LNCaP clone FGC (cell line): ENCODE measurements at places on chromosomes 7 and 10.
A peak's percentile ranks its signal among the peaks of the same experiment; 100 is the strongest.

DNA sequence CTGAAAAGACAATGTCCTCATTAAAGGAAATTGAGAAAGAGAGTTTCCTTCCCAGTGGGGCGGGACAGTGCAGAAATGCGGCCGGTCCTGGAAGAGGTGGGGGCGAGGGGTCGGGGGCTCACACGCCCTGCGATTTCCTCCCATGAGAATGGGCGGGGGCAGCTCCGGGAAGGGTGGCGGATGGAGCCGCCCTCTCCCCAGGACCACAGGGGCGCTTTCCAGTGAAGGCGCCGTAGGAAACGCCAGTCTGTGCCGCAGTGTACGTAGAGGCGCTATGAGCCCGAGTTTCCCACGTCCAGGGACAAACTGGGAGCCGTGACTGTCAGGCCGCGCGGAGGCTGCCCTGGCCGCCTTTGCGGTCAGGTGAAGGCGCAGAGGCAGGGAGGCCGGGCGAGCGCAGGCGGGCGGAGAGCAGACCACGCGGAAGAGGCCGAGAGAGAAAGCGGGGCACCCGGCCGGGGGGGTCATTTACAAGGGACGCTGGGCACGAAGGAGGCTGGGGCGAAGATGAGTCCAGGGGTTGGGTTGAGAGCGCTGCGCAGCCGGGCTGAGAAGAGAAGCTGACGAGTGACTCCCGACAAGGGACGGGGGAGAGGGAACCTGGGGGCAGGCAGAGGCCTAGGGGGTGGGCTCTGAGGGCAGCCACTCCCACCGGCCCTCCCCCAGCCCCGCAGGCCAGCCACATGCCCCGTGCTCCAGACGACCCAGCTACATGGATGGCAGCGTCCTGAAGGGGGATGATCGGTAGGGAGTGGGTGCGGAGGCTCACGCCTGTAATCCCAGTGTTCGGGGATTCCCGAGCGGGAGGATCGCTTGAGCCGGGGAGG, 45.0 kb downstream of the ALOX5 start:
- DNase-seq: no peak

DNA sequence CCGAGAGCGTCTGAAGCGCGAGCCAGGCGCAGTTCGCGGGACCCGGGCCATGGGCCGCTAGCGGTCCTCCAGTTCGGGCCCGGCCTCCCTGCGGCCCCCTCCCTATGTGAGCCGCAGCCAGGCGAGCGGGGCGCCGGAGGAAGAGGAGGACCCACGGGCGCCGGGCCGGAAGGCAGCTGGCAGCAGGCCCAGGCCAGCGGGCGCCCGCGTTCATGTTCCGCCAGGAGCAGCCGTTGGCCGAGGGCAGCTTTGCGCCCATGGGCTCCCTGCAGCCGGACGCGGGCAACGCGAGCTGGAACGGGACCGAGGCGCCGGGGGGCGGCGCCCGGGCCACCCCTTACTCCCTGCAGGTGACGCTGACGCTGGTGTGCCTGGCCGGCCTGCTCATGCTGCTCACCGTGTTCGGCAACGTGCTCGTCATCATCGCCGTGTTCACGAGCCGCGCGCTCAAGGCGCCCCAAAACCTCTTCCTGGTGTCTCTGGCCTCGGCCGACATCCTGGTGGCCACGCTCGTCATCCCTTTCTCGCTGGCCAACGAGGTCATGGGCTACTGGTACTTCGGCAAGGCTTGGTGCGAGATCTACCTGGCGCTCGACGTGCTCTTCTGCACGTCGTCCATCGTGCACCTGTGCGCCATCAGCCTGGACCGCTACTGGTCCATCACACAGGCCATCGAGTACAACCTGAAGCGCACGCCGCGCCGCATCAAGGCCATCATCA, 1.1 kb downstream of the ADRA2A start:
- no peak for DNase-seq

DNA sequence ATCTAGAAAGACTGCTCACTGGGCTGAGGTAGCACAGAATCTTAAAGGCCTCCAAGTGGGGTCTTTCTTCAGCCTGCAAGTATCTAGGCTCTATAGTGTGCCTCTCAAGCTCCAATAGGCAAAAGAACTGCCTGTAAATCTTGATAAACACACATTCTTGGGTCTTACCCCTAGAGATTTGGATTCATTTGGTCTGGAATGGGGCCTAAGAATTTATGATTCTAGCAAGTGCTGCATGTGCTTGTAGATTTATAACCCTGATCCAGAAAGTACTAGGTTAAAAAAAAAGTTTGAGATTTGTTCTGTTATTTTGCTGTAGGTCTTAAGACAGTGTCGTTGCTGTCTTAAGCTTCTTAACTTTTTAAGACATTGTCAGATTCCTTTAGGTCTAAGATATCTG, 74.1 kb downstream of the RALA start:
- no peak for DNase-seq

- no peak for DNase-seq
Observed at GRCh38 chr10:32771217-32771616, 186.8 kb downstream of the ITGB1 start.

- no peak for DNase-seq
Observed at GRCh38 chr10:77062381-77062780, 575.2 kb downstream of the KCNMA1 start.

GRCh38 chr7:474605-475424, 44.8 kb downstream of the PDGFA start:
- DNase-seq: no peak

- DNase-seq: no peak
Observed at GRCh38 chr7:152859781-152860191, 100.2 kb downstream of the ACTR3B start.

DNA sequence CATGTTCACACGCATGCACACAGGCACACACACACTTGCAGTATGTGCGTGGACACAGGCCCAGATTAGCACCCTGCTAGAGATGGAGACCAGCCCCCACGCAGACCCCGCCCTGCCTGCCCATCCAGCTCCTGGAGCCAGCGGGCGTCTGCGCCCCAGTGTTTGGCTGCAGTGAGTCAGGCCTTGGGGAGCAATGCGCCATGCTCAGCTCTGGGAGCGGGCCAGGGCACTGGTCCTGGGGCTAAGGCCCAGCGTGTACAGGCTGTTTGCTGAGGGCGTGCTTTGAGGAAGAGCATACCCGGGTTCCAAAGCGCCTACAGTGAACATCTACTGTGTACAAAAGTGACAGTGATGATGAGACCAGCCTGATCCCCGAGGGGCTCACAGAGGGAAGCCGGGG, 16.0 kb upstream of the ELFN1 start:
- DNase-seq: no peak

GRCh38 chr10:14524691-14525324, 194.1 kb upstream of the FRMD4A start:
- DNase-seq: no peak

DNA sequence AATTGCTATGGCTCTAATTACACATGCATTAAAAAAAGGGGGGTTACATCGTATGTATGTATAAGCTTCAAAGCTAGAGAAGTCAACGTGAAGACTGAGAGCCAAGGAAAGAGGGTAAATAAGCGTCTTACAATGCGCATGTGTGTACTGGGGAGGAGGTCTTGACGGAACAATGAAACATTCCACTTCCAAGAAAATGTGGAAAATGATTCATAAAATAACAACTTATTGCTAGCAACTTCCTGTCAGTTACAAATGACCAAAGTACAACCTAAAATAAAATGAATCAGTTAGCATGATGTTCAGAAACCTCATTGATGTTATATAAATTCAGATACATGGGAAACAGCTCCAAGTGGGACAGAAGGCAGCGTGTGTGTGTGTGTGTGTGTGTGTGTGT, 104.1 kb upstream of the RHEB start:
- DNase-seq: no peak

GRCh38 chr10:80170026-80170425, 35.3 kb downstream of the ANXA11 start:
- DNase-seq: no peak

DNA sequence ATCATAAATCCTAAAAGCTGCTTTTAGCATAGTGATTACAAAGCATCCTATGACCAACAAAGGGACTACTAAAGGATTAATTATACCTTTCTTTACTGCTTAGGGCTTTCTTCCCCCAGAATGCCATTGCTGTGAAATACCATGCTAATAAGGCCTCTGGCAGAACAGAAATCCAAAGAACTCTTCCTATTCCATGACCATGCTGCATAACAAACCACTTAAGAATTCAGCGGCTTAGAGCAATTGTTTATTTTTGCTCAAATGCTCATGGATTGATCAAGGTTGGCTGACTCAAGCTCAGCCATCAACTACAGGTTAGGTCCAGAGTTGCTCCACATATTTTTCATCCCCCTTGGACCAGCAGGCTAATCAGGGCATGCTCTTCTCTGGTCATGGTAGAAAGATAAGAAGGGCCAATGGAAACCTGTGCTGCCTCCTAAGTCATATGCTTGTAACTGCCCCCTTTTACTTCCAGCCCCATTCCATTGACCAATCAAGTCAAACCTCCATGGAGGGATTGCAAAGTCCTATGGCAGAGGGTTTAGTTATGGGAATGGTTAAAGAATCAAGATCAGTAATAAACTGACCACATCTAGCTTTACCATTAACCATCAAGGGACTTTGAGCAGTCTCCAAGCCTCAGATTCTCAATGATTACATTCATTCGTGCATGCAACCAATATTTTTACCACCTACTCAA, 244.4 kb upstream of the FZD1 start:
- no peak for DNase-seq

DNA sequence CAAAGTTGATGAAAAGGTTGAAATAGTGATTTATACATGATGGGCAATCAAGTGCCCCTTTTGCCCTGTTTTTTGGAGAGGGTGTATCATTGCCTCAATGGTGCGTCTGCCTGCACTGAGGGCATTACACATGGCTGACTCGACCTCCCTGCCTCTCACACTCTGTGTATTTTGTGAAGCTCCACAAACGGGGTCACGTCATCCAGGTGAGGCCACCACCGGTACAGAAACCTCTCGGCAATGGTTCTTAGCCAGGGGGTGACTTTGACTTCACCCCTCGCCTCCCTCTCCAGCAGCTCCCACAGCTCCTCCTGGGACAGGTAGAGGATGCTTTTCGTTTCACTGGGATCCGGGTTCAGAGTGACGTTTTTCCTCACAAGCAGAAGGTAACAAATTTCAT, 6.3 kb downstream of the IDI2 start:
- DNase-seq: no peak

GRCh38 chr10:122981066-122981464, 864 bp downstream of the PSTK start:
- peak; percentile 34 for DNase-seq

- DNase-seq: no peak
Observed at GRCh38 chr10:70656489-70656888, 15.8 kb upstream of the ADAMTS14 start.

DNA sequence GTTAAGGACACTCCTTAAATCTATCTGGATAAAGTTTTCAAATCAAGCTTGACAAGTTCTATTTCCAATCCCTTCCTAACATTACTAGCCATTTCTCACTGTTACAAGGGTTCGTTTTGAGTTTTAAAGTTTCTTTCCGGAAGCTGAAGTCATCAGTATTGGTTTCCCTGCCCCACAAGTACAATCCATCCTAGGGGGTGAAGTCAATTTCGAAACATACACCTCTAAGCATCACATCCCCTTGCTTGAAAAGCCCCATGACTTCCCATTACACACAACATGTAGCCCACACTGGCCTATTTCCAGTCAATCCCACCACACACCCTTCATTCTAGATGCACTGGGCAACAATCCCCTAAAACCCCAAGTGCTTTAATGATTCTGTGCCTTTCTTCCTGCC, 13.0 kb downstream of the DPY19L1 start:
- DNase-seq: no peak

GRCh38 chr7:37510043-37510634, 61.5 kb upstream of the ELMO1 start:
- DNase-seq: no peak

DNA sequence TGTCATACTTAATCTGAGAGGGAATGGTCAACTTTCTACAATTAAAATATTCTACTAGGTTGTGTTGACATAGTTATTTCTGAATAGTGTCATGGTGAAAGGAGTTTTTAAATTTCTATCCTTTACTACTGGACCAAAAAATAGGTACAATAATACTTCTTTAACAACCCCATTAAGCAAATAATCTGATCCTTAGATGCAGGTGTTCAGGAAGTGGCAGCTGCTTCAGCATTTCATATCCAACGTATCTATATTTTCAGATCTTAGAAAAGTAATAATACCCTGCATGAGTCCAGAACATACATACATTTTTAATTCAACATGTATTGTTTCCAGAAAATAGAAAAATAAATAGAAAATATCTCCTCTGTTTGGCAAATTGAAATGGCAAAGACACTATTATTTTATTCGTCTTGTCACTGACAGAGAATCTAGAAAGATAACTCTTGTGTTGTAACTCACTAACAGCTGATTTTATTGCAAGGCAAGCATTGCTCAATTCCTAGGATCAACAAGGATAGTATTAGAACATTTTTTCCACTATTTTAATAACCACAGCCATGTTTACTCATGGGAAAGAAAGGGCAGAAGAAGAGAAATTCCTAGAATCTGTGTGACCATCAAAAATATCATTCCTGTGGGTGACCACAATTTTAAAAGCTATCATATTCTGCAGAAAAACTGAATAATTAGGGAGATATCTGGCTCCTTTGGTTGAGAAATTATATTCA, 159.3 kb upstream of the CNTNAP2 start:
- DNase-seq: no peak

DNA sequence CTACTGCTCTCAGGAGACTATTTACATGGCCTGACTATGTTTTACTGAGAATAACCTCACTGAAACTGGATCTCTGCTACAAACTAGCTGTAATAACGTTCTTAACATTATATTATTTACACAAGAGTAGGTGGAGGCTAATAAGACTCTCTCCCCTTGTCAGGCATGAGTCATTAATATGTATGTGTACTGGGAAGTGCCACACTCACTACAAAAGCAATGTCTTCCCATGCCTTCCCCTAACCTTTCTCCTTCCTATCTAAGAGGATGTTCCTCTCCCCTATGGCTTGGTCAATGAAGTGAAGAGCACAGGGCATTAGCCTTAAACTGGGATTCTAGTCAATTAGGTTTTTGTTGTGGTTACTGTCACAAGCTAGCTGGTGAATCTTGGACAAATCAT, 147.9 kb downstream of the DGKB start:
- DNase-seq: no peak

- no peak for DNase-seq
Observed at GRCh38 chr10:31753681-31754080, 174.9 kb downstream of the ARHGAP12 start.

GRCh38 chr7:78703391-78703790, 750.1 kb downstream of the MAGI2 start:
- no peak for DNase-seq

- no peak for DNase-seq
Observed at GRCh38 chr10:112467541-112468075, 20.6 kb downstream of the VTI1A start.

- no peak for DNase-seq
Observed at GRCh38 chr10:485776-486175, 203.7 kb downstream of the DIP2C start.
